Left renal pelvis (tissue), 4 donors: ENCODE measurements at places on chromosomes 16 and 17. TPM values are rescaled to one million over a fixed set of nuclear protein-coding genes. Genes with fewer than 3 reads are reported as not detected.

The TEX19 gene
- not detected for polyA plus RNA-seq

- DNase-seq = no peak
Observed at GRCh38 chr16:9159839-9160550, 68.6 kb downstream of the HAPSTR1 start.

- no peak for DNase-seq
Observed at GRCh38 chr17:71260366-71260940, 860.4 kb upstream of the SOX9 start.

The TNP2 gene
- polyA plus RNA-seq = not detected

The NT5M gene
- 5.5 TPM for polyA plus RNA-seq

The IL17C gene
- polyA plus RNA-seq = not detected

DNA sequence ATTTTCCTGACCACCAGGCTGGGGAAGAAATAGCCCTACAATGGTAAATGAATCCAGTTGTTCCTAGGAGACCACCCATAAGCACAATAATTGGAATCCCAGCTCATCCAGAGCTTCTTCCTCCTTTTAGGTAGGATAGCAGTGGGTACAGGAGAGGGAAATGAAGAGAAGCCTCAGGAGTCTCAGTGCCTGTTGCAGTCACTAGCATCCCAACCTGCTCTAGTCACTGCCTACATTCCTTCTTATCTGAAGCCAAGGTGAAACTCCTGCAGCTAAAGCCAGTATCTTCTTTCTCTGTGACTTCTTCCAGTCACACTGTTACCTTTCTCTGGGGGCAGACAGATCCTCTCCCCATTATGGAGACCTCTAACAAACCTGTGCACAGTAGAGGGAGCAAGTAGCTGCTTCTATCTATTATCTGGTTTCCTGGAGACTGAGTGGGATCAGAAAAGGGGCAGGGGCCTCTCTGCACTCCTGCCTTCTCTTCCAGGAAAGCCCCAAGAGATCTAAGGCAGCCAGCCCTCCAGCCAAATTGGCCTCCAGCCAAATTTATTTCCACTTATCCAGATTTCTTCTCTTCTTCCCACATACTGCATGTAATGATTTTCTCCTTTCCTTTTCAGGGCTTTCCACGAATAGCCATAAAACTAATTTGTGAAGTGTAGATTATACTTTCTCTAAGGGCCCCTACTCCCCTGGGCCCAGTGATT, 85.5 kb downstream of the SSH2 start:
- DNase-seq = no peak

- DNase-seq = no peak
Observed at GRCh38 chr16:396605-397004, 394 bp upstream of the NME4 start.

- DNase-seq = no peak
Observed at GRCh38 chr16:69859105-69859989, 91.8 kb upstream of the CLEC18A start.

DNA sequence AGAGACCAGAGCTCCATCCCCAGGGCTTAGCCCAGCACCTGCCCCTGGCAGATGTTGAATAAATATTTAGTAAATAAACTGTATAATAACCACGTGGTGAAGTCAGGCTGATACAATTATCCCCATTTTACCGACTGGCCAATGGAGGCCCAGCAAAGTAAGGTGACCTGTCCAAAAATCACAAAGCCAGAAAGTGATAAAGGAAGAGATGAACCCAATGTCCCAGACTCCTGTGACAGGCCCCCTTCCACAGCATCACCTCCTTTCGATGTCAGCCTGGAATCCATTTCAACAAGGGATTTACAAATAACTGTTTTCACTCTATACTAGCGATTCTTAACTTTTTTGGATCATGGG, 5.5 kb downstream of the TVP23A start:
- no peak for DNase-seq

GRCh38 chr17:64662774-64663367, 764 bp upstream of the SMURF2 start:
- no peak for DNase-seq

The DDX52 gene
- 44.0 TPM for polyA plus RNA-seq

The CCL17 gene
- not detected for polyA plus RNA-seq

DNA sequence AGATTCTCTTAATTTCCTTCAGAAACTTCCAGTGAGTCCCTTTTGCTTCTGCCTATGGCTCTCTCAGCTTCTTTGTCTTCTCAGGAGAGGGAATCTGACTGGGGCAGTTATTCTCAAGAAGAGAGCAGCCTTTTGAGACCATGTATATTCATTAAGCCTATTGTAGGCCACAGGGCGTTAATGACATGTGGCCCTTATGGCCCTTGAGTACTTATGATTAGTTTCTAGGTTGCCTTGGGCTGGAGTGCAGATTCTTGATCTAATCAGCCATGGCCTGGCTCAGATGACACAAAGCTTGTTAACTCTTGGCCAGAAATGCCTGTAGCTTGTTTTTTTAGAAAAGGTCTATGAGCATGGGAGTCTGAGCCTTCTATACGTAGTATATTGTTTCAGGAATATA, 17.4 kb downstream of the MFSD11 start:
- DNase-seq = no peak

DNA sequence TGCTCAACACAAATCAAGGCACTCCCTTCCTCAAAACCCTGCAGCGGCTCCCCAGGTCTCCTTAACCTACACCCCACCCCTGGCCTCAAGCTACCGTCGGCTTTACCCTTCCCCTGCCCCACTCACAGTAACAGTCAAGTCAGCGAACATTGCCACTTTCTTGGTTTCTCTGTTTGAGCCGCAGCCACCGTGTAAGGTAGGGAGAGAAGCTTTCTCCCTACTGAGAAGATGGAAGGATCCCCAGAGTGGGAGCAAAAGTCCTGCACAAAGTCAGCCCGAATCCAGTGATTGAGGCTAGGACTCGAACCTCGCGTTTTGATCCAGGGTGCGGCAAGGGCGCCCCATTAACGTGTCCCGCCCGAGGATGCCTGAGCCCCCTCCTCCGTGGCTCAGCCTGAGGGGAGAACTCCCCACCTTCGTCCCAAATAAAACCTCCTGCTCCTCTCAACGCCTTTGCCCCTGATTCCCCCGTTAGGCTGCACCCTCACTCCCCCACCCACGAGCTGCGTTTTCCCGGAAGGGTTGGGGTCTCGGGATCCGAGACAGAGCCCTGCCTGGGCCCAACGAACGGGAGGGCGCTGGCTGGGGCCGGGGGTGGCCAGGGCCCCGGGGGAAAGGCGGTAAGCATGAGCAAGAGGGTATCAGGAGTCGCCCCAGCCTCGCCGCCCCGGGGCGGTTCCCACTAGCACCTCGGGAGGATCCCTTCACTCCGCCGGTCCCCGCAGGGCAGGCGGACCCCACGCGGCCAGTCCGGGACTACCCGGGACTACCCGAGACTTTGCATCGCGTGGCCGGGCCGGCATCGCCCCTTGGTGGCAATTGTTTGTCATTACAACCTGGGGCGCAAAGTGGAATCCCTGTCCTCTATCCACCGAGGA, 9.9 kb upstream of the NAGS start:
- DNase-seq = no peak

GRCh38 chr16:49698931-49699840, 156.7 kb downstream of the ZNF423 start:
- DNase-seq = no peak

DNA sequence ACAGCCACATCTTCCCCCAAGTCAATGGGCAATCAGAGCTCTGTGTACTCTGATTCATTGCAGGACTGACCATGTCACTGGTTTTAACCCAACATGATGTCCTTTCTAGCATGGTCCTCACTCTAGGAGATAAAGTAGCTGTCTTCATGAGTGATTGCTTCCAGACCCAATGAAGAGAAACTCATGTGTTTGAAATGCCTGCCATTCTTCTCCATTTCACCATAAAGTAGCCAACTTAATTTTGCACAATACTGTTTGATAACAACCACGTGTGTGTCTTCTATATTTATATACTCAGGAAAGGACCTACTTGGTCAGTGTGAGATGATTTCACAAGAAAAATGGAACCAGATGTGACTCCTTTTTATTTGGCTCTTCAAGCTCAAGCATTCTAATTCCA, 172.5 kb downstream of the AXIN2 start:
- DNase-seq = no peak

DNA sequence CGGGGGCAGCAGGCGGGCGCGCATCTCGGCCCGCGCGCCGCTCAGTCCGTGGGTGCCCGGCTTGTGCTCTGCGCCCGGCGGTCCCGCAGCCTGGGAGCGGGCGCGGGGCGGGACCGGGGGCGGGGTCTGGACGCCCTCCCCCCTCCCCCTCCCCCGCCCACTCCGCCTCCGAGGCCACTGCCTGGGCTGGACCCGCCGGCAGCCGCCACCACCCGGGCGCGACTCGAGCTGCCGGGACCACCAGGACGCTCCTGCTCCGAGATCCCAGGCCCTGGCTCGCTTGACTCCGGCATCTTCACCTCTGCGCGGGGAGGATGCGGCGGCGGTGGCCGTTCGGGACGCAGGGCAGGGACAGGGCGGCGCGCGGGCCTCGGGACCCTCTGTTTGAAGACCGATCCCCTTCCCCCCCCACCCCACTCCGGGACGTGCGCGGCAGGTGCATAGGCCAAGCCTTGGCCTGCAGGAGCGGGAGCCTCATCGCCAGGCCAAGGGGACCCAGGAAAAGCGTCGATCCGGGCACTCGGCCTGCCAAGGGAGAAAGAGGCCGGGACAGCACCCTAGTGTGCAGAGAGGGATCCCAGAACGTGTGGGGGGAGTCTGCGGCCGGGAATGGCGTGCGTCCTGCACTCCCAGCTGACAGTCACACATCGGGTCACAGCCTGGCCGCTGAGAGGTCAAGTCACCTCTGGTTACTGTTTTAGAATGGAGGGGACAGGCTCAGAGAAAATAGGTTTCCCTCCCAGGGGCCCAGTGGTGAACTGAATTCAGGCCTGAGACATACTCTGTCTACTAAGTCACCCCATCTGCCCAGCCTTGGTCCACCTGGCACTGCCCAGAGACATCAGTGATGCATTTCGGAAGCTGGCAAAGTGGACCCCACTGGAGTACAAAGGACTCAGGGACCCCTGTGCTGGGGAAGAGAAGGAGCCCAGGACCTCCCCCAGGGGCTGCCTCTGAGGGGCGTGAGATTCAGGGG, at the start of gene HS3ST6:
TSS of gene HS3ST6 (minus strand) at position 65 of the 976 bp plus-strand sequence. CDS start 92 bp downstream, outside the sequence.
- no peak for DNase-seq

The SLC47A2 gene
- 6.5 TPM for polyA plus RNA-seq

The IL34 gene
- polyA plus RNA-seq = 1.1 TPM

The LSM12 gene
- polyA plus RNA-seq = 42.0 TPM

The SHPK gene
- polyA plus RNA-seq = 14.3 TPM

DNA sequence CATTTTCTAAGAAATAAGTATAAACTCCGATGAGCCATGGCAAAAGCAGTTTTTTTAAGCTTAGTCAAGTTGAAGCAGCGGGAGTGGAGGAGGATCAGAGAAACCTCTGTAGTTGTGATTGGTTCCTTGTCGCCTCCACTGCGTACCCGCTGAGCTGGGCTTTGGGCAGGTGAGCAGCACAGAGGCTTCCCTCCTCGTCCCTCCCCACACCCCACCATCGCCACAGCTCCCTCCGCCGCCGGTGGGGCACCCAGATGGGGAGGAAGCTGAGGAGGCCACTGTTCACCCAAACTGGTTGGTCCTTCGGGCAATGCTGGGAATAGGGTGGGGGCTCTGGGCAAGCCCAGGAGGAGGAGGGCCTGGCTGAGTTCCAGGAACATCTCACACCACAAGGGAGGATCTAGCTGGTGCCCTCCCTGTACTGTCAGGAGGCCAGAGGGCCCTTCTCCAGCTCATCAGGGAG, 5.2 kb upstream of the MRPL38 start:
- DNase-seq = no peak

GRCh38 chr16:49292413-49292812, 10.8 kb upstream of the CBLN1 start:
- no peak for DNase-seq

- no peak for DNase-seq
Observed at GRCh38 chr16:54027558-54027957, 259.0 kb downstream of the IRX3 start.
